ENCODE measurements at places on chromosomes 6 and 20.

GRCh38 chr6:34709386-34709785 lies 12.8 kb upstream of the ILRUN start:
- DNase-seq, result peak; percentile 9

DNA sequence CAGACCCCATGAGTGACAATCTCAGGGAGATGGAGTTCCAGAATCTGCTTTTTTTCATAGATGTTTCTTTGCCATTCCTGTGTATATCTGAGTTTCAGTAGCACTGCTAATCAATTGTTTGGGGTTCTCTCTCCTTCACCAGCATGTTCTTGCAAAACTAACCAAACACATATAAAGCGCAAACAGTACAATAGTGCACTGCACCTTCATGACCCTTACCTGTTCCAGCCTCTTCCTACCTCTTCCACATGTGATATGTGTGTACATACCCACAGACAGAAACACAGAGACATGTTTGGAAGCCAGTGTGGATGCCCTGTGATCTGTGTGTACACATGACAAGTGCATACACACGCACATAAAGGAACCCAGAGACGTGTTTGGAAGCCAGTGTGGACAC lies 1.8 kb upstream of the CEP43 start:
- no peak for DNase-seq

DNA sequence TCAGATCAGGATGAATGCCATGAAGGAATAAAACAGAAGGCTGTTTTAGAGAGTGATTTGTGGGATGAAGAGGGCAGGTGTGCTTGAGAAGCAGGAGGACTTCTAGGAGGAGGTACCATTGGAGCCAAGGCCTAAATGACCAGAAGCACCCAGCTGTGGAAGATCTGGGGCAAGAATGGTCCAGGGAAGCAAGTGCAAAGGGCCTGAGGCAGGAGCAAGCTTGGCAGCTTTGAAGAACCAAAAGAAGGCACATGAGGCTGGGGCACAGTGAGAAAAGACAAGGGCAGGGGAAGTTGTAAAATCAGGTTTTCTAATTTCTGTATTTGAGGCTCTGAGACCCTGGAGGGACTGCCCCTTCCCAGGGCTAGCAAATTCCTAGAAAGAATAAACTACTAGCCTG lies 9.8 kb downstream of the SLC13A3 start:
- no peak for DNase-seq

DNA sequence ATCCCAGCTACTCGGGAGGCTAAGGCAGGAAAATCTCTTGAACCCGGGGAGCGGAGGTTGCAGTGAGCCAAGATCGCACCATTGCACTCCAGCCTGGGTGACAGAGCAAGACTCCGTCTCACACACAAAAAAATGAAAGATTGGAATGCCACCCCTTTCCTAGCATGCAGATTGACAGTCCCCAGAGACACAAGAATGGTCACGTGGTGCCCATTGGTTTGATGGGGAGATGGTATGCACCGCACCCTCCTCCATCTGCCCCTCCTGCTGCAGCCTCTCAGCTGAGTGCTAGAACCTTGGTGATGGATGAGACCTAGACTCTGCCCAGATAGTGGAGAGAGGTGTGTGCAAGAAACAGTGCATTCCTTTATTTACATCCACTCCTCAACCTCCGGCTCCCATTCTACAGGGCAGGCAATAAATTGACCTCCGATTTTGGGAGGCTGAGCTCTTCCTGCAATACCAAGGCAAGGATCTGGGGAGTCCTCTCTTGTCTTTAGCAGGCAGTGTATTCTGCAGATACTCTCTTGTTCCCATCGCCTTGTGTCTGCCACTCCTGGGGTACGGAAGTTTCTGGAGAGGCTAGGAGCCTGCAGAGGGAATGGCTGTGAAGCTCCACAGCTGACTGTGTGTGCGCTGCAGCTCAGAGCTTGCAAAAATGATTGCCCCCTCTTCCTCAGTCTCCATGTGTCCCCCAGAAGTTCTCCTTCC lies 1.1 kb upstream of the RNF24 start:
- no peak for DNase-seq

GRCh38 chr20:44008806-44009678 lies 94.4 kb downstream of the TOX2 start:
- DNase-seq, result peak; percentile 45

DNA sequence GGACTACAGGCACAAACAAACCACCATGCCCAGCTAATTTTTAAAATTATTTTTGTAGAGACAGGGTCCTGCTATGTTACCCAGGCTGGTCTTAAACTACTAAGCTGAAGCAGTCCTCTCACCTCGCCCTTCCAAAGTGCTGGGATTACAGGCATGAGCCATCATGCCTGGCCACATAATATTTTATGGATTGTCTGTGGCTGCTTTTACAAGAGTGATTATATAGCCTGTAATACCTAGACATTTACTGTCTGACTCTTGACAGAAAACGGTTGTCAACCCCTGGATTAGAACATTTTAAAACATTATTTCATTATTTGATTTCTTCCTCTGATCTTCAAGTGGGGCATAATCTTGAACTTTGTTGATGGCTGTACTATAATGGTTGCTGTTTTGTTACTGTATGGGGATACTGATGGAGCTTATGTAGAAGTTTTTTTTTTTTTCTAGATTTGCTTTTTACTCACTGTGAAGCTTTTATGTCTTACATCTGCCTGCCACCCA lies 14.3 kb downstream of the PARD6B start:
- DNase-seq, result no peak

GRCh38 chr6:109453594-109454495 lies 1.7 kb downstream of the MICAL1 start:
- DNase-seq, result no peak

GRCh38 chr6:138287144-138287955 lies 69.1 kb upstream of the PBOV1 start:
- peak; percentile 56 for DNase-seq

DNA sequence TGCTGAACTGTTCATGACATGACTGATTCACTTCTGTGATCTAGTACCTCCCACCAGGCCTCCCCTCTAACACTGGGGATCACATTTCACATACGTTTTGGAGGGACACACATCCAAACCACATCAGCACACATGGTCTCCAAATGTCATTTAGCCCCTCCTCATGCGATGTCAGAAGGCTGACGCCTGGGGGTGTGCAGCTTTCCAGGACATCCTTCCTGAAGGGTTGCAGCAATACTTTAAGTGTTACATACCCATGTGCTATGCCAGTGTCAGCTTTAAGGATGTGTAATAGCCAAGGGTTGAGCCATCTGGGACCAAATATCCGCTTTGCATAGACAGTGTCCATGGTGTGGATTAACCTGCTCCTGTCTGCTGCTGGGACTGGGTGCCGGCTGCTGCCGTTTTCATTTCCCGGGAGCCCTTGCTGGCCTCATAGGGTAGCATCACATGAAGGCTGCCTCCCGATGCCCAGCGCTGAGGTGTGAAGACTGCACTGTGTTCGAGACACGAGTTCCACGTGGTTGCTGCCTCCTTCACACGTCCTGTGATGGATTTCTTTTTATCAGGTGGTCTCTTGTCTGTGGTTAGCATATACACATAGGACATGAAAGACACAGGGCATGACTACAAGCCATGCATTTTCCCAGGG lies 219.0 kb downstream of the THBS2 start:
- DNase-seq, result no peak

DNA sequence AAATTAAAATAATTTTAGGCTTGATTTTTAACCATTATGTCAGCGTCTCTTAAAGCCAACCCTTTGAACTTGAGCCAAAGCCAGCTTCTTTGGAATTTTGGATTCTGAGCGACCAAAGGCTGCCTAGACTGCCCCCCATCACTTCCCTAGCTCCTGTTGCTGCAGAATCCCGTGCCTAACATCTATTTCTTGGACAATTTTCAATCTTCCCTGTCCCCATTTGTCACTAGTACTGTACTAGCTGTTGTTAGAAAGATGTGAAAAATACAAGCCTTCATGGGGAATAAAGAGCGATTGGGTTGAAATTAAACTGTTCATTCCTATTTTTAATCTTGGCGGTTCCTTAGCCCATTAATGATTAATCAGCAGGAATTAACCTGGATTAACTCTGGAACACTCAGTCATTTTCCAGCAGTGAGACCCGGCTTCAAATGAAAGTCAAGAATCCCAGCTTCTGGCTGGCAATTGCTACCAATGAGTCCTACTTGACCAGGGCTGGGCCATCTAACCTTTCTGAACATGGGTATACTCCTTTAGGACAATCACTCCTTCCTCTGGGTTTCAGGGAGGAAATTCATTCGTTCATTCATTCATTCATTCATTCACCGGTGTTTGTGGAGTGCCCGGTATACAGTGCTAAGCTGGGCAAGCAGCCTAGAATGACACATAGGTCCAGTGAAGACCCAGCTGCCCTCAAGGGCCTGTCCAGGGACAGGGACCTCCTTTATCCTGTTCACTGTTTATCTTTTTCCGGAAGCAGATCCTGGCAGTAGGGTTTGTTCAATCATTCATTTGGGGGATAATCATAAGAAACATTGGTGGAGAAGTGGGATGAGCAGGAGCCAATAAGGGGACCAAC lies 1.4 kb upstream of the RRBP1 start:
- no peak for DNase-seq

DNA sequence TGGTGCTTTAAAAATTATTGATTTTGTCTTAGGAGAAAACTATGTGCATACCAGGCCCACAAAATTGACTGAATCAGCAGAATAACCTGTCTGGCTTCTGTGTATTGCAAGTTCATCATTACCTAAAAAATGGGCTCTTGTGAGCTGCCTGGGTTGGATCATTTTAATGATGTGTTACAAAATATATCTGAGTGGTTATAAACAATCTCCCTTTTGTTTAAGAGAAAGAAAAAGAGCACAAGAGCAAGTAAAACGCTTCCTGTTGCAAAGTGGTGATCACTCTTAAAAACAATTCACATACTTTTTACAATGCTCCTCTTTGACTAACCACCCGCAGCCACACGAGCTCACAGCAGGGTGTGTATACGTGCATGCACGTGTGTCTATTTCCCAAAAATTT lies 335.1 kb downstream of the HDGFL1 start:
- DNase-seq, result peak; percentile 15

- peak; percentile 72 for DNase-seq
Measured at GRCh38 chr6:90226257-90226656, 70.4 kb downstream of the BACH2 start.

GRCh38 chr6:37272834-37273566 lies 15.1 kb upstream of the TMEM217 start:
- DNase-seq, result no peak

DNA sequence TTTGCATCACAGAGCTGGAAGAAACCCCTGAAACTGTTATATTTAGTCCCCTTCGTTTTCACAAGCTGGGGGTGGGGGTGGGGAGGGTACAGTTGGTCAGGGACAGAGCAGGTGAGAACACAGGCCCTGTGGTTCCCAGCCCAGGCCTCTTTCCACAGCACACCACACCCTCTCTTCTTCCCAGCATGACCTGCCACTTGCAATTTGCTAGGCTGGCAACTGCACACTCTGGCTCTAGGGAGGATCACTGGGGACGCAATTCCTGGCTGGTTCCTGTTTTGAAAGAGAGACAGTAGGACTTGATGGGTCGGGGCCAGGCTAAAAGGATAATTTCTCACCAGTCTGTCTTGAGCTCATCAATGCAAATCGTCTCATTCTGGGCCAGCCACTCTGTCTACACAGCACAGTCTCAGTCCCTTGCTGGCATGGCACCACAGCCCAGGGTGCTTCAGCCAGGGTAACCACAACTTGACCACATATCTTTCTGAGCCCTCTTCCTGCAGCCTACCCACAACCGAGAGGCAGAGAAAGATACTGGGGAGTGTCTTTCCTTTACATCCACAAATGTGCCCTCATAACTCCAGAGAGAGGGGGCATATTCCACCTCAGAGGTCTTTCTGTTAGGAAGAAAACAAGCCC lies 41.7 kb upstream of the EMILIN3 start:
- DNase-seq, result no peak

- DNase-seq, result peak; percentile 64
Measured at GRCh38 chr20:2742934-2743559, 50.5 kb downstream of the EBF4 start.

- DNase-seq, result no peak
Measured at GRCh38 chr6:3422435-3423070, 34.3 kb downstream of the SLC22A23 start.

All from epithelial cell of esophagus (primary cell).